ENCODE measurements at places on chromosomes 1 and 21.

GRCh38 chr1:33473900-33474299, 1.5 kb downstream of the ZSCAN20 start:
- DNase-seq = no peak

DNA sequence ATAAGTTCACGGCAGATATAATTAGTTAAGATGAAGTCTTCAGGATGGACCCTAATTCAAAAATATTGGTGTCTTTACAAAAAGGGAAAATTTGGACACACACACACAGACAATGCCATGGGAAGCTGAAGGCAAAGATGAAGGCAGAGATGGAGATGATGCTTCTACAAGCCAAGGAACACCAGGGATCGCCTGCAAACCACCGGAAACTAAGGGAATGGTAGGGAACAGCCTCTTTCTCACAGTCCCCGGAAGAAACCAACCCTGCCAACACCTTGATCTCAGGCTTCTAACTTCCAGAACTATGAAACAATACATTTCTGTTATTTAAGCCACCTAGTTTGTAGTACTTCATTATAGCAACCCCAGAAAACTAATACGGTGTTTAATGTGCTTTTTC, 15.1 kb upstream of the SERTAD4 start:
- DNase-seq = no peak

DNA sequence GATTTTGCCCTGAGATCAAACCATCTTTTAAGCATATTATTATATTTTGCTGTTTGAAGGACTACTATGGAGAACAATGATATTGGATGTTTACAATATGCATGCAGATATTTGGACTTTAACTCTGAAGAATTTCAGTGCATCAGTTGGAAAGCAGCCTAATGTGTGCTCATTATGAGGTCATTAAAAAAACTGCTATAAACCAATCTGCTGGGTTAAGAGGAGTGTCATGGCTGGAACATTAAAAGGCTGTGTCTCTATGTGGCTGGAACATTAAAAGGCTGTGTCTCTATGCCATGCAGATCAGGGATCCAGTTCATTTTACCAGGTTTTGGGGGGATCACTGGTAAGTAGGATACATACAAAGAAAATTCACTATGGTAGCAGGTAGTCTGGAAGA, 77.6 kb downstream of the SPATA46 start:
- no peak for DNase-seq

DNA sequence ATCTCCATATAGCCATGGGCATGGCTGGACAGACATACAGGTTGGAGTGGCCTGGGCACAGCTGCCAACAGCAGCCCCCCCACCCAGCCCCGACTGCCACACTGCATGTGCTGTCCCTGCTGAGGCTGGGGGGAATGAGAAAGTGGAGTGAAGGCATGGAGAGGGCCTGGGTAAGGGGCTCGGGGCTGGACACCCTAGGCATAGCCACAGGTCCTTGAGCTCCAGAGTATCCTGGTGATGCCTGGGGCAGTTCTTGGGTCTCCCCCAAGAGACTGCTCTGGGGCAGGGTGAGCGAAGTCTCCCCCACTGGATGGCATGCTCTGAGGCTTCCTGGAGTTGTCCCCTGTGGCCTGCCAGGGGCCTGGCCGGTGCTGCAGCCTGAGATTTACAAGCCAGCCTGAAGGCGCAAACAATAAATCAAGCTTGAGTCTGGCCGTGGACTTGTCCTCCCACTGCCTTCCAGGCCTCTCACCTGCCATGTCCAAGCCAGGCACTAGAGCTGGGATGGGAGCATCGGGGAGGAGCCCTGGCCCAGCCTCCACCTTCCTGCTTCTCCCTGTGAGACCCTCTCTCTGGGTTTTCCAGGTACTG, 53.6 kb downstream of the FOXO6 start:
- no peak for DNase-seq

DNA sequence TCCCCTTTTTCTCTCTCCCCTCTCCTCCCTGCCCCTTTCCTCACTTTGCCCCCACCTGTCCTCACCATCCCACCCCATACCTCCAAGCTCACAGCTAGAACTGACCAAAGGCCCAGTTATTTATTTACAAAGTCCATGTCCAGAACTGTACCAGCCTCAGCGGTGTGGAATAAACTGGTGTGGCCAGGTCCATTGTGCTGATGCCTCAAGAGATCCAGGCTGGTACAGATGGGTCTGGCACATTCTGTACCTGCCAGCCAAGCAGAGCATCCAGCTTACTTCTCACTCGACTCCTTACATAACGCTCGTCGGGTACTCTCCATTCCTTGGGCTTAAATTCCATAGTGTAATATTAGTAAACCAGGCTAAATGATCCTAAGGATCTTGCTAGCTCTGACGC, 11.8 kb downstream of the PDZK1IP1 start:
- no peak for DNase-seq

- no peak for DNase-seq
These were observed 191.2 kb downstream of the TRABD2B start for GRCh38 chr1:47805921-47806361.

- no peak for DNase-seq
These were observed 3.1 kb upstream of the CDKN2C start for GRCh38 chr1:50966991-50967390.

GRCh38 chr1:228465571-228466146, 21.5 kb upstream of the RNF187 start:
- no peak for DNase-seq

DNA sequence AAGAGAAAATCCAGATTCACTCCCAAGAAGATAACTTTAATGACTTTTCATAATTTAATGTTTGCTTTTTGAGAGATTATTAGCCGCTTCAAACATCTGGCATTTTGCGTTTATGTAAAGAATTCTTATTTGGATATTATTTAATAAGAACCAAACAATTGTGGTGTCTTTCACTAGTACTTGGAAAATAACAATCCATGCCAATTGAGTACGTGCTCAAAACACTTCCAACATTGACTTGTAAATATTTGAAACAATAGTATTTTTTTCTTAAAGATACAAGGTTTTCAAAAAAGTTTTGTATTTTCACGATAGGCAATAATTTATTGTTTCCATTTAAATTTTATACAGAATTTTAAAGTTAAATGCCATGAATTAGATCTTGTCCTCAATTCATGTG, 498.7 kb downstream of the AMY1C start:
- no peak for DNase-seq

All from COLO829 (cell line).